HL-60 (cell line): ENCODE measurements at places on chromosomes 1 and 21.

DNA sequence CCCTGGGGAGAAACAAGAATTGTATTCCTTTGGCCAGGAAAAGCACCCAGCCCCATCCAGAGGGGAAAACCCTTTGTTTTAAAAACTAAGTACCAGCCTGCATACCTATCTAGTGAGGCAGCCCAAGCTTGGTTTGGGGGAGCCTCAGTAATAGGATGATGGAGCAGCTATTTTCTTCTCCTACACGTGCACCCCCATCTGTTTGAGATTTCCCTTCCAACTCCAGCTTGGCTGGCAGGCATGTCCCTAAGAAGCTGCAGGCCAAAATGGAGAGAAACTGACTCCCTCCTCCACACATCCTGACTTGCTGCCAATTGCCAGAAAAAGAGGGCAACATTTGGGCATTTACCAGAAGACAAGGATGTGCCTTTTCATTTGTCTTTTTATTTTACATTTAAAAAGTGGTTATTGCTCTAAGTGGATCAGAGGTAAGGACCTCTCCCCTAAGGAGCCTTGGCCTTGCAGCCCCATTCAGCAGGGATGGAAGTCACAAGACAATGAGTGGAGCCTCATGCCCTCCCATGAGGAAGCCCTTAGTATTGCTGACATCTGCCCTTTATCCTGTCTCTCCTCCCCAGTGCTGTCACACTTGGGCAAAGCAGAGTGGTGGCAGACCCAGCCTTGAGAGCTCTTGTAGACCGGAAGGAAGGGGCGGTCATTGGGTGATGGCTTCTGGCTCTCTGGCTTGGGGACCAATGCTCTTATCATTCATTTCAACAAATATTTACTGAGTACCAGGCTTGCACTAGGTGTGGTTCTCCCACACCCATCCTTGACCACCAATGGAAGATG is 8.6 kb downstream of the FNDC5 start:
- no peak for DNase-seq

GRCh38 chr1:240909701-240910457 is 297.9 kb upstream of the GREM2 start:
- no peak for DNase-seq

DNA sequence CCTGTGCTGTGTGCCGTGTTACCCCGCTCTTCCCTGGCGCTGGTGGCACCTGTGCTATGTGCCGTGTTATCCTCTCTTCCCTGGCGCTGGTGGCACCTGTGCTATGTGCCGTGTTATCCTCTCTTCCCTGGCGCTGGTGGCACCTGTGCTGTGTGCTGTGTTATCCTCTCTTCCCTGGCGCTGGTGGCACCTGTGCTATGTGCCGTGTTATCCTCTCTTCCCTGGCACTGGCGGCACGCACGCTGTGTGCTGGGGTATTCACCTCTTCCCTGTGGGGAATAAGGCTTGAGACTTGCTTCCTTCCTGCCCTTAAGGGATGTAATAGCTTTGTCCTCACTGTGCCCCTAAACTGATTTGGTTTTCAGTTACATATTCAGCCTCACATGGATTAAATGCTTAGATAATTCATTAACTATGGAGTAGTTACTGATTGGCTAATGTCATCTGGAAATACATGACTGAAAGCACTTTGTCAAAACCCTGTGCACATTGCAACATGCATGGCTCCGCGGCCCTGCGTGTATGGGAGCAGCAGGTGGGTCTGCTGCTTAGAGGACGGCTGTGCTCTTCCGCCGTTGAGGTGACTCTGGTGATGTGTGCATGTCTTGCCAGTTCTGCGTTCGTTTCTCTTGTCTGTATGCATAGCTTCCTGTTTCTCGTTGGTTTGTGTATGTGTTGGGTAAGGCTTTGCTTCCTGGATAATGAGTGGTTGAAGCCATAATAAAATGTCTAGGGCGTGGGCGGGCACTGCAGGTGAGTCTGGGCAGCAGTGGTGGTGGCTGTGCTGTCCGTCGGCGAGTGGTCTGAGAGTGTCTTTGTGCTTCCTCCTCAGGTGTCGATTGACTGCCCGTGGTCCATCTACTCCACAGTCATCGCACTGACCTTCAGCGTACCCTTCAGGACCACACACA is 17.9 kb upstream of the PWP2 start:
- peak; percentile 94 for DNase-seq

DNA sequence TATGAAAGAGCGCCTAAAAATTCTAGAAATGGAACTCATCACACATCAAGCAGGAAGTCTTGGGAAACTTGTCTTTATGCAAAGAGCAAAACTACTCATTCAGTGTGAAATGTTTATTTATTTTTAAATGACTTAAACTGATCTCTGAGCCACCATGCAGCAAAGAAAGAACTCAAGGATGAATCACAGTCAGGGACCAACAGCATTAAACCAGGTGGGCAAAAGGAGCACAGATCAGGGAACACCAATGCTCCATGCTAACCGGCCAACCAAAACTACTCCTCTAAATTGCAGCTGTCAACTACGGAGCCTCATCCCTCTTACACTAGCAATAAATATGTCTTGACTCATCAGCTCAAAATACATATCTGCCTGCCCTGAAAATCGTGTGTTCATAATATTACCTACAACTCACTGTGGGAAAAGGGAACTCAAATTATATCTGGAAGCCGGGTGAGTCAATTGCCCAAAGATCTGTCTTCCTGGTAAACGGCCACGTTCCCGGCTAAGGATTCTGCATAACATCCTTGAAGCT is 129.2 kb downstream of the PTPN14 start:
- DNase-seq = no peak

GRCh38 chr1:150995896-150996295 is 10.8 kb downstream of the MINDY1 start:
- no peak for DNase-seq

GRCh38 chr21:36035381-36035791 is 24.9 kb downstream of the SETD4 start:
- DNase-seq = no peak

GRCh38 chr1:54968551-54968950 is 11.9 kb upstream of the TMEM61 start:
- no peak for DNase-seq

- DNase-seq = peak; percentile 41
These were observed 10.7 kb upstream of the ELF3 start for GRCh38 chr1:201999625-202000238.

DNA sequence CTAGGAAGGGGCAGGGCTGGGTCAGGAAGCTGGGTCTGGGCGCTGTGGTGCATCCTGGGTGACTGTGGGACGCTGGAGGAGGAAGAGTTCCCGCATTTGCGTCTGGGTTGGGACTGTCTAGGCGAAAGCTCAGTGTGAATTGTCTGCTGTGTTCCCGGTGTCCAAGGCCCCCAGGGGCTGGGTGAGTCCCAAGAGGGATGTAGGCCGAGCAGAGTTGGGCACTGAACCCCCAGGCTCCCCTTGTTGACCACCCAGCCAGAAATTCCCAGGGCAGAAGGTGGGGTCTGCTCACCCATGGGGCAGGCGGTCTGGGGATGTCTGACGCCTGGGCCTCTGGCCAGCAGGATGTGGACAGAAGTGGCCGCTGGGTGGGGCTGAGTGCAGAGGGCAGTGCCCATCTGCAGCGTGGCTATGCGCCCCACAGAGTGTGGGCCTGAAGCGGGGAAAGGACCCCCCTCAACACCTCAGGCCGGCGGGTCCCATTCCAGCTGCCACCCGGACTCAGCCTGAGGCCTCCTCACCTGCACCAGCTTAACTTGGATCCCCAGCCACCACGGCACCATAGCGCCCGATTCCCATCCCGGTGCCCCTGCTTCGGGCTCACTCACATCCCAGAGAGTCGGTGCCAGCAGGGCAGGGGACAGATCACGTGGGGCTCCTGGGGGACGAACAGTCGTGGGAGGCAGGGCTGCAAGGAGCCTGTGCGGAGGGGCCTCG is 37.0 kb upstream of the POFUT2 start:
- no peak for DNase-seq
